ENCODE measurements at places on chromosomes 2 and 18.

- no peak for DNase-seq
These were observed 1006.1 kb upstream of the CELF4 start for GRCh38 chr18:38571651-38572050.

- no peak for DNase-seq
These were observed 115.2 kb upstream of the REV1 start for GRCh38 chr2:99605036-99605435.

DNA sequence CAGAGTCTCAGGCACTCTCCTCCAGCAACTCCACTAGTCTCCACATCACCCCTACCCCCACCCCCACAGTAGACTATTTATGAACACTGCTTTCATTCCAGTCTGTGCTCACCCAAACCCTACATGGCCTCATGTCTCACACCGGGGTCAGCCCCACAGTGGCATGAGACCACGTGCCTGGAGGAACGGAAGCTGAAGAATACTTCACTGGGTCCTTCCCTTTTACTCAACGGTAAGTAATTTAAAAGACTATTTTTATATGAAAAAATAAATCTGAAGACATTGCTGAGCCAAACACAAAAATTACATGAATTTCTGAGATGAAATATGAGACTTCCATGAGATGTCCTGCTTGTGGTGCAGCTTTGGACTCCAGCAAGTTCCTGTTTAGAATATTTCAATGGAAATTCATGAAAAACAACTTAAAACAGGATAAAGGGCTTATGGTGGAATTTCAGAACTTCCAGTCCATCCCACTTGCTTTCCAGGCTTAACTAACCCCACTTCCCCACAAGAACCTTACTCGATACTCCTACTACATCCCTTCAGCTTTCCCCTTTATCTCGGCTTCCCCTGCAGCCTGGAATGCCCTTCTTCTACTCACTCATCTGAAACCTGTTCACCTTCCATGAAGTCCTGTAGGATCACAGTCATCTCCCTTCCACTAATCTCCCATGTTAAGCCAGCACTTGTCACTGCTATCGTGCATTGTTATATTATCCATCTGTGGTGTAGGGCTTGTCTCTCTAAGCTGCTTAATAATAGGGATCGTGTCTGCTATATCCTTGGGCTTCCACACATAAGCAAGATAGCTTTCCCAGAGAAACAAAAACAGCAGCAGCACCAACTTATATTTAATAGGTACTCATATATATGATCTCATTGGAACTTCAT is 47.9 kb downstream of the SLC14A1 start:
- DNase-seq = no peak

DNA sequence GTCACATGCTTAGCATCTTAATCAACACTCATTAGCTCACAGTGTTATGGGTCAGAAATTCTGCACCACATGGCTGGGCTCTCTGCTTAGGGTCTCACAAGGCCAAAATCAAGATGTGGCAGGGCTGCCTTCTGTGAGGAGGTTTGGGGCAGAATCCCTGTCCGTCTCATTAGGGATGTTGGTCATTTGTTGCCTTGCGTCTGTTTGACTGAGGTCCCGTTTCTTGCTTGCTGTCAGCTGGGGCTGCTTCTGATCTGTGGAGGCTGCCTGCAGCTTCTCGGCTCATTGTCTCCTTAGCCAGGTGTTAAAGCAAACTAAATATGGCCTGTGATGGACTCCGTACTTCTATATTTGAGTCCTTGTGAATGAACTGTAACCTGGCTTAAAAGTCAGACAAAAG is 146.5 kb downstream of the NDUFA10 start:
- no peak for DNase-seq

DNA sequence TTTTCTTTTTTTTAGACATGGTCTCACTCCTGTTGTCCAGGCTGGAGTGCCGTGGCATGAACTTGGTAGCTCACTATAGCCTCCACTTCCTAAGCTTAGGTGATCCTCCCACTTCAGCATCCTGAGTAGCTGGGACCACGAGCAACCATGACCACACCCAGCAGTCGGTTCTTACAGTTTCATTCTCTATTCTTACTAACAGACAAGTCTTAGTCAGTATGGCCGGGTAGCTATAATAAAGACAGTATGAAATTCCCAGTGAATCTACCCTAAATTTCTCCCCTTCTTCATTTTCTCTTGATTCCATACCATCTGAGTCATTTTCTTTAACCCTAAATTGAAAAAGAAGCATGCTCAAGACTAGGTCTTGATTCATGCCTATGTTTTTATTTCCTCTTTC is 775.3 kb upstream of the NRXN1 start:
- no peak for DNase-seq

DNA sequence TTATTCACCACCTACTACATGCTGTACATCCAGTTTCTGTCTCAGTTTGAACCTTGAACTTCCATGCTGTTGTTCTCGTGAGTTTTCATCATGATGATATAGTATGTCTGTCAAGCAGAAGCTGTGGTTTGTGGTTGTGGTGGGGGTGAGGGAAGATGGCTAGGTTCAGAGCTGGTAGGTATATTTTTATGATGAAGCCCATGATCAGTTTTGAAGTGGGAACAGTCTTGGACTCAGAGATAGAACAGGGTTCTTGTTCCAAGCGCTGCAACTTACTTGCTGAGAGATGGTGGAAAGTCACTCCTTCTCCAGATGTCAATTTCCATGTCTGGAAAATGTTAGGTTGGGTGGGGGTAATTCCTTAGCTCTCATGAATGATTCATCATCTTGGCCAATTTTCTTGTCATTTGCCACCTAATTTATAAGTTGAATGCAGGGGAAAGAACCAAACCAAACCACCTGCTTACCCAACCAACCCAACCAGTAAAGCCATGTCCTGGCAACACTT is 21.6 kb downstream of the PMAIP1 start:
- DNase-seq = peak; percentile 20

- no peak for DNase-seq
These were observed 2.3 kb downstream of the SF3B6 start for GRCh38 chr2:24073816-24074215.

- no peak for DNase-seq
These were observed 787 bp upstream of the ADGRF3 start for GRCh38 chr2:26347286-26347865.

GRCh38 chr2:160820691-160821090 is 327.1 kb upstream of the RBMS1 start:
- no peak for DNase-seq

DNA sequence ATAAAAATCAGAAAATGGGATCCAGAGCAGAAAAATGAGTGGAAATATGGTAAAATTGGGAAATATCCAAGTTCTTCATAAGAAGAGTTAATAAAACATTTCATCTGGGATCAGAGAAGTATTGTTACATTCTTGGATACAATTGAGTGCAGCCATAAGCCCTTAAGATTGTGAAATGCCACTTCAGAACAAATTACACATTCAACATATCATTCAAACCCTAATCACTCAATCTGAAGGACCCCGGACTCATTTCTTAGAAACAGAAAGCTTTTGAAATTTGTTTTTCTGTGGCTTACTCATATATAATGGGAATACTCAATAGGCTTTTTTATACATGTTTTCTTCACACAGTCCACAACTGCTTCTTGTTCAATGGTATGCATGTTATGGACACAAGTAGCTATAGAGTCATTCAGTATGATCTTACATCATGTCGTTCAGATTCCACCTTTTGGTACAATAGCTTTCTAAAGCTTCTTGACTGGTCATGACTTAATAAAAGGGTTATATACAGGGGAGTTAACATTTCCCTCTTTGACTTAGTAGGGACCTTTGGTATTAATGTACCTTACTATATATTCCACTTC is 39.9 kb downstream of the SCN7A start:
- DNase-seq = no peak

DNA sequence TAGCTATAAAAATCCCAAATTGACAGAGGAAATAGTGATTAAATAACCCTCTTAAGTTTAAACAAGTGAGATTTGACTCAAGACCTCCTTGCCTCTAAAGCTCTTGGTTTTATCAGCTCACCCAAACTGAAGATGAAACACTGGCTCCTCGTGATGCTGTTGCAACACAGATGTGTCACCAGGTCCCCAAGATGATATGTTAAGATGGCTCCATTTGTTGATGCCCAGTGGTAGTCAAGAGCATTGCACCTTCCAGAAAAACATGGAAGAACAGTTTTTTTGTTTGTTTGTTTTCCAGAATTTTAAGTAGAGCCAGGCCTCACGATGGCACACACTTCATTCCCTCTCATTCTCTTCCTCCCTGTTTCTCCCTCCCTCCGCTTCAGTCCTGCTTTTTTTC is 399.8 kb downstream of the TXNL1 start:
- no peak for DNase-seq

DNA sequence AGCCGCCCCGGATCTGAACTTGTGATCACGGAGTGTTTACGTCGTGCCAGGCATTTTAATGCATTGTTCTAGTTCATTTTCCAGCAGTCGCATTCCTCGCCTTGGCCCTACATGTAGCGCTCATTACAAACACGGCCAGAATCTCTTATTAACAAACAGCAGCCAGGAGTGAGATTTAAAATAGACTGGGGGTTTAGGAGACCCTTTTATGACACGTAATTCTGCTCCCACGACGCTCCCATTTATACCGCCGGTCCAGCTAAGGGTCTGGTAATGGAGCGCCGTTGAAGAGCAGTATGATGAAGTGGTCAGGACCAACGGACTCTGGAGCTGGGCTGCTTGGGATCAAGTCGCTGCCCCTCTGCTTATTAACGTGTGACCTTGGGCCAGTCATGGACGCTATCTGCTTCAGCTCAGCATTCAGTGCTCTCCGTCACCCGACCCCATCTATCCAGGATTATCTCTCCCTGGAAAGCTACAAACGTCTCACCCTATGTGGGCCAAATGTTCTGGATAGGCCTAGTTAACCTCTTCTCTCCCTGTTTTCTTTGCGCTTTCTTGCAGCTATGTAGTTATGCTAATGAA is 745 bp downstream of the MSH2 start:
- DNase-seq = no peak

GRCh38 chr2:33373986-33374385 is 102.5 kb upstream of the RASGRP3 start:
- DNase-seq = no peak

- DNase-seq = no peak
These were observed 3.1 kb downstream of the MLPH start for GRCh38 chr2:237490009-237490711.

DNA sequence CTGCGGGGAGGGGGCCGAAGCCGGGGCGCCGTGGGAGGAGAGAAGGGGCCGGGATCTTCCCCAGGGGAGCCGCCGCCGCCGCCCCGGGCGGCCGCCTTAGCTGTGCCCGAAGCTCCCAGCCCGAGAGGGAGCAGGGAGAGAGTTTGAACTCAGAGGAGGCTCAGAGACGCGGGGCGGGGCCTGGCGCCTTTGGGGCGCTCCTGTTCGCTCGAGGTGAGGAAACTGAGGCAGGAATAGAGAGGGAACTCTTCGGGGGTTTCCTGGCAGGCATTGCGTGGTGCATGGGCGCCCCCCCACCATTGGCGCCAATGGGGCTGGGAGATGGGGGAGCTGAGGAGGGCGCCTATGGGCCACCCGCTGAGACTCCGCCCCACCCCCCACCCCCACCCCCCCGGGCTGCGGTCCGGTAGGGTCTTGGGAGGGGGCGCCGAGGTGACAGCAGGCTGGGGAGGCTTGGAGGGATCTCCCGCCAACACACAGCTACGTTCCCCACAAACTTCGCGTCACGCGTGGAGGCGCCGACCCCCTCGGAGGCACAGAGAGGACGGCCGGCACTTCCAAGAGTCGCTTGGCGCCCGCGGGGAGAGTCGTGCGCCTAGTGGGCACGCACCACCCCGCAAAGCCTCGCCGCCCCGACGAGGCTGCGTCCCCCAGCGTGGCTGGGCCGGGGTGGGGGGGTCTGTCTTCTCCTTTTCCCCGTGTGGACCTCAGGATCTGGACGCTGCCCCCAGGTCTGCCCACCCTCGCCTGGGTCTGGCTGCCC is 680 bp downstream of the CTDSP1 start:
- peak; percentile 17 for DNase-seq

- DNase-seq = no peak
These were observed 5.3 kb downstream of the ABHD1 start for GRCh38 chr2:27128668-27129571.

DNA sequence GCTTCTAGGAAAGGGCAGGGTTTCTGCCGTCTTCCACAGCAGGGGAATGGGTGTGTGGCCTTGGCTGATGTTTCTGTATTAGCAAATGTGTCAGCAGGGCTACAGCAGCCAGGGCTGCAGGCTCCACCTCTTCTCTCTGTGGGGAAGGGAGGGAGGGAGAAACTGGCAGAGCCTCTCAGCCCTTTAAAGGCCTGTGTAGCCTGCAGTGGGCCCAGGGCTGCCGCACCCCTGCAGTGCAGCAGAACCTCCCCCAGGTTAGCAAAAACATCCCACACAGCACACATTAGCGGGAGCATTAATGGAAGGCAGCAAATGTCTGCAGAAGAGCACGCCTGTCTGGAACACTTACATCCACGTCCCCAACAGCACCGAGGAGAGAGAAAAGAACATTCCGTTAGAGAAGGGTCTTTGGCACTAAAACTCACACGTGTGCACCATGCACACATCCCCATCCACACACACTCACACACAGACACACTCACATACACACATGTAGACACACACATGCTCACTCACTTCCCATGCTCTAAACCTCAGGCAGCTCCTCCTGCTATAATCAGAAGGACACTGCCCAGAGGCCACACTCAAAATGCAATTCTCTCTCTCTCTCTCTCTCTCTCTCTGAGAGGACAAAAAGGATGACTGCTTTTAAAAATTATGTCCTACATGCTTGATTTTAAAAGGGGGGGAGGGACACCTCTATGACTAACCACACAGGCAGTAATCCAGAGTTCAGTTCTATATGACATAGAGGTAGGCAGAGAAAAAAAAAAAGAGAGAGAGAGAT is 24.1 kb downstream of the MRPL35 start:
- no peak for DNase-seq

- no peak for DNase-seq
These were observed 102.6 kb downstream of the TNS1 start for GRCh38 chr2:217900010-217900779.

GRCh38 chr2:212299333-212299732 is 239.3 kb downstream of the ERBB4 start:
- no peak for DNase-seq

GRCh38 chr2:32663864-32664263 is 36.0 kb downstream of the TTC27 start:
- no peak for DNase-seq

DNA sequence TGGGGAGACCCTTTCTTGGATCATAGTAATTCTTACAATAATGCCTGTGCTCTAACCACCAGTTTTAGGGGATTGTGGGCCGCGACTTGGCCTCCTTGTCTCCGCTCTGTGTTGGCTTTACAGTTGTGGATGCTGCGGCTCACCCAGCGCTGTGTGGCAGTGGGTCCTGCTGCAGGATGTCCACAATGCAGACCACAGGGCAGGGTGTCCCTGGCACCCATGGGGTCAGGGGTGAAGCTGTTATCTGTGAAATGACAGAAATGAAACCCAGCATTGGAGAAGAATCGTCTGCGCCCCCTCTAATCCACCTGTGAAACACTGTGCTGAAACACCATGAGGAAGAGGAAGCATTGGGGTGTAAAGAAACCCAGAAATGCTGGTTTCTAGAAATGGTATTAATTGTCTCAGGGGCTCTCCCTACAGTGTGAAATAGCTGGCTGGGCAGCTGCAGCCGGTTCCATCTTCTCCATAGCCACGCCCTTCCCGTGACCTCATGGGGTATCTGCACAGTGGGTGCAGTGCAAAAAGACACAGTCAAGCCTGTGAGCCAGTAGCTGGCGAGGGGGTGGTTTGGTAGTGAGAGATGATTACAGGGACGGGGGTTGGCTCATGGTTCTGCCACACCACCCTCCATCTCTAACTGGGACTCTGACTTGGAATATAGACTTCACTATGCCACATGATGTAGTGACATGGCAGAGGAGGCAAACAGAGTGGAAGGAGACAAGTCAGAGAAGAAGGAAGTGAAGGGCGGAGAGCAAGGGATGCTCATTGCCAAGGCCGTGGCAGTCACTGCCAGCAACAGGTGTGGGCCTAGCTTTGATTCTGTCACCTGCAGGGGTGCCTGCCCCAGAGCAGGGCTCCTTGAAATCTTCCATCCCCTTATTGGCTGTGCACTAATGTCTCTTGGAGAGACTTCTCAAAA is 16.2 kb downstream of the INPP4A start:
- DNase-seq = peak; percentile 81

Data from stimulated activated CD4-positive, alpha-beta T cell treated with anti-CD3 and anti-CD28 coated beads, Interleukin-12 subunit alpha, Interleukin-12 subunit beta, amount 100 ng/mL, for 24 hours (primary cell).